ENCODE measurements at places on chromosomes 13 and 19.
A peak's percentile ranks its signal among the peaks of the same experiment; 100 is the strongest.

DNA sequence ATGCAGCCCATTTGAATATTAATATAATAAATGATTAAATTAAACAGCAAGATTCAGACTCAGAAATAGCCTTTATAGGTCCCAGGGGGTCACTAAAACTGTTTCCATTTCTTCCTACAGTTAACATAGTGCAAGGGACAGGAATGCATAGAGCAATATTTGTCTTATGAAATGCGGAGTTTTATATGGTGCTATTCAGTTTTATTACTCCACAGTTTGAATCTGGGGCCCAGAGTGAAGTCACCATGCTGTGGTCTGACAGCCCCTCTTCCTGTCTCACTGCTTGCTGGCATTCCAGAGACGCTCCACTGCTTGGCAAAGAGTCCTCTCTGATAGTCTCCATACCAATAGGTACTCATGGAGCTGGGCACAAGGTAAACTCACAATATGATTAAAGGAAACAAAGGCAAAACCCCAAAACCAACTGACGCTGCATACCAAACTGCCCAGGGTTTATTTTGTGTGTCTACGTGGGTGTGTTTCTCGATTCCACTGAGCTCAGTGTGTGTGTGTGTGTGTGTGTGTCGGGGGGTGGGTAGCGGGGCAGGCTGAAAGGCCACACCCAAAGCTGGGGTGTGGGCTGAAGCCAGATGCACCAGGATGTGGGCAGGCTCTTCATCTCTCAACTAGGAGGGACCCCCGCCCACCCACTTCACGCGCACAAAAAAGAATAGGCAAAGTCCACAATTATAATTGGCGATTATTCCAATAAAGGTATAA, 277.9 kb downstream of the TSHZ3 start:
- H3K4me1 ChIP-seq = no peaks in the 10 kb centered on the region
- H3K27me3 ChIP-seq = no peaks in the 10 kb centered on the region
- H3K36me3 ChIP-seq = no peaks in the 10 kb centered on the region
- DNase-seq = no peak
- H3K4me3 ChIP-seq = no peak overlapping the region

DNA sequence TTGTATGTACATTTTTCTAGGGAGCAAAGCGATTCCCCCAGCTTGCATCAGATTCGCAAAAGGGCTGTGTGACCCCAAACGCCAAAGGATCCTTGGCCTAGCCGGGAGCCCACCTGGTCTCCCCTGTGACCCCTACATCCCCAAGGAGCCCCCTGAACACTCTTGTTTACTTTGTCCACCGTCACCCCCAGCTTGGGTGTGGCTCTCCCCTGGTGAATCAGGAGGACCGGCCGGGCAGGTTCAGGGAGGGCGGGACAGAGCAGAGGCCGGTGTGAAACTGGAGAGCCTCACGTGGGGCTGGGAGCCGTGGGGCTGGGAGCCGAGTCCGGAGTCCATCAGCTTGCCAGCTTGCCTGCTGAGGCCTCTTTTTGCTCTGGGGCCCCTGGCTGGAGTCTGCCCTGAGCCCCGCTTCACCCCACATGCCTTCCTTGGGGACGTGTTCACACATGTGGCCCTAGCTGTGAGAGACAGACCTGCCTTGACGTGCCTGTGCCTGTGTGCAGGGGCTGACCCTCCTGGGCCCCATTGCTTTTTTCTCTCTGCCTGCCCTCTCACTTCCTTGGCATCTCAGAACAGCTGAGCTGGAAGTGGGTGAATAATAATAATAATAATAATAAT, 2.0 kb downstream of the ITPKC start:
- H3K27ac ChIP-seq = peak overlapping the region; percentile 97
- peaks cover 5% of the 10 kb centered on the region for H3K36me3 ChIP-seq
- DNase-seq = peak; percentile 89

DNA sequence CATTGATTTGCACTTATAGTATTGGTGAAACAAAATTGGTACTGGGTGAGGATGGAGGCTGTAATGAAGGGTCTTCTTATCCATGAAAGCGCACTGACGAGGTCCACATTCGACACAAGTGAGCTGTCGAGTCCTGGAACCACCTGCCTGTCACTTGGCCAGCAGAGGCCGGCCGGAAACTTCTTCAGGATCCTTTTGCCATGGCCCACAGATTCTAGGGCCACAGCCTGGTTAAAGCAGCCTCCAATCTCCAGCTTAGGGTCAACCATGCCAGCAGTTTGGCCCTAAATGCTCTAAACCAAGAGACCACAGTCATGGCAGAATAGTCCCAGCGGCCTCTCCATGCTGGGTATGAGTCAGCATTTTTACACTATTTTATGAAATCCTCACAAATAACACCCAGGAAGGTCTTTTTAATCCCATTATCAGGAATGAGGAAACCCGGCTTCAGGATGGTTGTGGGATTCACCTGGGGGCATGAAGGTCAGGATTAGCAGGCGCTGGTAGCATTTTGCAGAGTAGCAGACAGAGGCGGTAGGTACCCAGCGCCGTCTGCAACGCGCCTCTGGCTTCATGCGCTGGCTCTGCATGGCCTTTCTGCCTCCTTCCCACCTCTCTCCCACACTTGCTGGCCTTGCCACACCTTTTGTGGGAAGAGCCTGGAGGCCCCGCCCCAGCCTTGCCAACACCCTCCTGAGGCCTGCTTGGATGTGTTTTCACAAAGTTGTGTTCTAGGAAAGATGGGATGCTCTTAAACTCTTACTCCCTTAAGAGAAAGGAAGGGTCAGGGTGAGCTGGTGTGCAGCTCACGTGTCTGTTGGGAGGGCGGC, 15.2 kb downstream of the GAS6 start:
- no peaks in the 10 kb centered on the region for H3K27me3 ChIP-seq
- no peak overlapping the region for H3K4me3 ChIP-seq
- H3K36me3 ChIP-seq = no peaks in the 10 kb centered on the region
- no peak overlapping the region for H3K27ac ChIP-seq

DNA sequence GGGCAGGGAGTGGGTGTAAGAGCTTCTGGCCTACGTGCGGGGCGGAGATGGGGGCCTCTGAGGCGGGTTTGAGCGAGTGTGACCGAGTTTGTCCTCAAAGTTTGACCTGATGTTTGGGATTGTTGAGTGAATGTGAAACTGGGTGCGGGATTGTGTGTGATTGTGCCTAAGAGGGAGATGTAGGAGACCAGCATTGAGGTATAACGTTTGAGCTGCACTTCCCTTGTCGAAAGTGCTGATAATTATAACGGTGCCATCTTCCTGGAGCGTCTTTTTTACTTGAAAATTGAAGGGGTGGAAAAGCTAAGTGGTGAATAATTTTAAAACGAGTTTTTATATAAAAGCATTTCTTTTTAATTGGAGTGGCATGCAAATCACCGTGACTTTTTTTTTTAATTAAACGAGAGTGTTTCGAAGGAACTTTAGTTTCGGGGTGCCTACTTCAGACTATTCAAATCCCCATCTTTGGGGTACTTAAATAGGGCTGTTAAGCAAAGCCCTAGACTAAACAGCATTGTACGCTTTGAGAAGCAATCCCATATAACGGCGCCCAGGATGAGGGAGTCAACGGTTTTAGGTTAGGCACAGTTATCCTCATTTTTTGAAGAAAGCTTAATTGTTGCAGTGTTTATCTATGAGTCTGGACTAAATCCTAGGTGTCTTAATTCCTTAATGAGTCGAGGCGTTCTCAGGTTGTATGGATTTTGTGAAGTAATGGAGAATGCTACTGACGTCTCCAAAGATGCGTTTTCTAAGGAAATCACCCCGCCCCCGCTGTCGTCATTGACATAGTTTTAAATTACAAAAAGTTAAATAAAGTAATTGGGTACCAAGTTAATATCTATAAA, 594 bp downstream of the ZNF146 start:
- H3K27me3 ChIP-seq = no peaks in the 10 kb centered on the region
- H3K4me1 ChIP-seq = peaks cover 35% of the 10 kb centered on the region
- H3K36me3 ChIP-seq = no peaks in the 10 kb centered on the region
- DNase-seq = no peak
- H3K4me3 ChIP-seq = peak overlapping the region; percentile 67
- peak overlapping the region; percentile 99 for H3K27ac ChIP-seq

- peaks cover 51% of the 10 kb centered on the region for H3K4me1 ChIP-seq
- DNase-seq = no peak
- no peaks in the 10 kb centered on the region for H3K27me3 ChIP-seq
- peak overlapping the region; percentile 89 for H3K4me3 ChIP-seq
Observed at GRCh38 chr19:33799476-33799875, 2.8 kb downstream of the KCTD15 start.

GRCh38 chr19:55005684-55006488, 32.2 kb downstream of the GP6 start:
- no peaks in the 10 kb centered on the region for H3K4me1 ChIP-seq
- peak overlapping the region; percentile 40 for H3K4me3 ChIP-seq
- no peak for DNase-seq
- H3K27me3 ChIP-seq = no peaks in the 10 kb centered on the region
